ENCODE measurements at places on chromosomes 7 and 10.

- no peak for DNase-seq
These were observed 50.6 kb downstream of the PNLIPRP2 start for GRCh38 chr10:116671274-116671926.

DNA sequence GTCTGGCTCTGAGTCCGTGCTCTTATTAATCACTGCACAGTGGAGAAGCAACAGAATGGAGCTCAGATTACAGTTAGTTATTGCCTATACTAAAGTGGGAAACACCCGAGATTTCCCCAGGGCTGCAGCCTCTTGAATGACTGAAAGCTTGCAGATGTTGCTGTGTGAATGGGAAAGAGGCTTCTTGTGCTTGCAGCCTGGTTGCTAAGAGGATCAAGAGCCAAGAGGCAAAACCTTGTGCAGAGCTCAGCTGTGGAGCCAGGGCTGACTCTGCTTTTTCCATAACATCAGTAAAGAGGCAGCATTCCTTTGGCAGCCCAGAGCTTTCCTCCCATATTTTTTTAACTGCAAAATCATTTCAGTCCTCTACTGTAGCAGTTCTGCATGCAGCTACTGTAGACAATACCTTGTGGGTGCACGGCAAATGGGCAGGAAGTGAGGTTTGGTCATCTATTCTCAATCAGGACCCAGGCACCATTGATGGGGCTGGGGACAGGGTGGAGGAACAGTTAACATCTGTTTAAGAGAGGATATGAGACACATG lies 86.5 kb downstream of the RALA start:
- DNase-seq: no peak

- no peak for DNase-seq
These were observed 1.3 kb upstream of the DAGLB start for GRCh38 chr7:6448943-6449543.

DNA sequence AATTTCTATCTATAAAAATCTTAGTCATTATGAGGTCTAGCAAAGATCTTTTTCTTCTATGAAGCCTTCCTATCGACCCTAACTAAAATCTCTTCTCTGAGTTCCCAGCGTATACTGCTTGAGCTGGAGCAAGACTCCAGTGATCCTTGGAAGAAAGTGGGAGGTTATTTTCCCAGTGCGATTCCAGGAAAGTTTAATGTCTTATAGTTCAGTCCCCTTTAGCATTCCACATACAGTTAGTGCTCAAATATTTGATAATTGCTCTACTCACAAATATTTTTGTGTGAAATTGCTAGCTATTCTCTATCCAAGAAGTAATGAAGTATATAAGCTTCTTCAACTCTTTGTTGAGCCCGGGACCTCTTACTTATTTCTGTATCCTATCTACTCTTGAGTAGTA lies 47.7 kb downstream of the ZEB1 start:
- no peak for DNase-seq

GRCh38 chr10:8294779-8295178 lies 240.3 kb downstream of the GATA3 start:
- DNase-seq: no peak

GRCh38 chr10:22251751-22252223 lies 34.0 kb upstream of the EBLN1 start:
- DNase-seq: peak; percentile 36

Measured in 8988T (cell line).